ENCODE measurements at places on chromosomes 6 and 20. TPM values are rescaled to one million over a fixed set of nuclear protein-coding genes. Genes with fewer than 3 reads are reported as not detected.

Gene ISM1
- 3.4 TPM for total RNA-seq

Gene BPIFB1
- total RNA-seq, result 61.9 TPM

Gene GLP1R
- 1.3 TPM for total RNA-seq

Gene COX4I2
- 14.4 TPM for total RNA-seq

Gene RPN2
- total RNA-seq, result 102 TPM

Gene VIP
- total RNA-seq, result 0.55 TPM

Gene PEDS1
- 21.9 TPM for total RNA-seq

Gene LINC00237
- total RNA-seq, result not detected

Gene NT5E
- total RNA-seq, result 13.9 TPM

Gene GMPR
- total RNA-seq, result 16.6 TPM

Gene SLC22A23
- total RNA-seq, result 33.6 TPM

Gene STX11
- 45.4 TPM for total RNA-seq

Gene CST2
- total RNA-seq, result not detected

Measured in lung (tissue), 17 donors.